ENCODE measurements at places on chromosomes 16 and 17.

- no peak for DNase-seq
These were observed 25.8 kb downstream of the TRPV1 start for GRCh38 chr17:3583456-3583855.

- DNase-seq, result no peak
These were observed 159.3 kb downstream of the C16orf78 start for GRCh38 chr16:49532873-49533272.

GRCh38 chr17:78674595-78675315 lies 97.6 kb upstream of the DNAH17 start:
- peak; percentile 66 for DNase-seq

DNA sequence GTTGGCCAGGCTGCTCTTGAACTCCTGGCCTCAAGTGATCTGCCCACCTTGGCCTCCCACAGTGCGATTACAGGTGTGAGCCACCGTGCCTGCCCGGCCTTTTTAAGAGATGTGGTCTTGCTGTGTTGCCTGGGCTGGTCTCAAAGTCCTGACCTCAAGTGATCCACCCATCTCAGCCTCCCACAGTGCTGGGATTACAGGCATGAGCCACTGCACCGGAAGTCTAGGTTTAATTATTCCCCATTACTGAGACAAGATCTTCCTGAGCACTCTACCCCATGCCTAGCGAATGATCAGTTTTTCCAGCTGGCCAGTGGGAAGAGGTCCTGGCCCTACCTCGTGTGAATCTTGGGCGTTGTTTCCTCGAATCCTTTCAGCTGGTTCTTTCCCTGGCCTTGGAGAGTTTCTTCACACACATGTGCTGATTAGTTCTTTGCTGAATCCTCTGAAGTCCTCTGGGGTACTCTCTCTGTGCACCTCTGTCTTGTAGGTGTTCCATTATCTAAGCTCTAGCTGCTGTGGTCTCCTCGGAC lies 18.9 kb downstream of the C16orf54 start:
- DNase-seq, result no peak

Measured in cerebellar cortex (tissue), 1 donor.